ENCODE measurements at places on chromosomes 3 and 15.

DNA sequence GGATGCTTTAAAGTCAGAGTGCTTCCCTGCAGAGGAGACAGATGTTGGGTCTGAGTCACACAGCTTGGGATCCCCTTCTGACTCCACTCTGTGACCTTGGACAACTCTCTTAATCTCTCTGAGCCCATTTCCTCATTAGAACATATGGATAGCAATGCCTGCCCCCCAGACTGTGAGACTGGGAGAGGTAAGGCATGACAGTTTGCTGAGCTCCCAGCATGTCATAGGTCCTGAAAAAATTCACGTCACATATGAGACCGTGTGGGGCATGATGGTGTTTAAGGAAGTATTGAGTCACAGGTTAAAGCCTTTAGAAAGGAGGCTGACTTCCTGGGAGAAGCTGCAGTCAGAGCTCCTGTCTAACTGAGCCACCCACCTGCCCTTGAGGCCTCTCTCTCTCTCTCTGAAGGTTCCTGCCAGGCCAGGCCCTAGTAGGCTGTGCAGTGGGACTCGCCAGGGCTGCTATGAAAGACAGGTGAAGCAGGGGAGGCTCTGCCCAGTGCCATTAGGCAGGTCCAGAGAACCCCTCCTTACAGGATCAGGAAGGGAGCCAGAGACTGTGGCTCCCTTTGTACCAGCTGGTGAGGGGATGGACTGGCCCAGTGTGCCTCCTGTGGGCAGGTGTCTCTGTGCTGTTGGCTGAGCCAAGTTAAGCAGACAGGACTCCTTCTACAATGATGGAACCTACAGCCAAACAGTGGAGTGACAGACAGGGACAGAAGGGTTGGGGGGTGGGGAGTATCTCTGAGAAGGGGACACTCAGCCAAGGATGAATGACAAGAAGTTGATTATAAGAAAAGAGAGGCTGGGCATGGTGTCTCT lies 19.5 kb upstream of the DOCK3 start:
- no peak for DNase-seq

DNA sequence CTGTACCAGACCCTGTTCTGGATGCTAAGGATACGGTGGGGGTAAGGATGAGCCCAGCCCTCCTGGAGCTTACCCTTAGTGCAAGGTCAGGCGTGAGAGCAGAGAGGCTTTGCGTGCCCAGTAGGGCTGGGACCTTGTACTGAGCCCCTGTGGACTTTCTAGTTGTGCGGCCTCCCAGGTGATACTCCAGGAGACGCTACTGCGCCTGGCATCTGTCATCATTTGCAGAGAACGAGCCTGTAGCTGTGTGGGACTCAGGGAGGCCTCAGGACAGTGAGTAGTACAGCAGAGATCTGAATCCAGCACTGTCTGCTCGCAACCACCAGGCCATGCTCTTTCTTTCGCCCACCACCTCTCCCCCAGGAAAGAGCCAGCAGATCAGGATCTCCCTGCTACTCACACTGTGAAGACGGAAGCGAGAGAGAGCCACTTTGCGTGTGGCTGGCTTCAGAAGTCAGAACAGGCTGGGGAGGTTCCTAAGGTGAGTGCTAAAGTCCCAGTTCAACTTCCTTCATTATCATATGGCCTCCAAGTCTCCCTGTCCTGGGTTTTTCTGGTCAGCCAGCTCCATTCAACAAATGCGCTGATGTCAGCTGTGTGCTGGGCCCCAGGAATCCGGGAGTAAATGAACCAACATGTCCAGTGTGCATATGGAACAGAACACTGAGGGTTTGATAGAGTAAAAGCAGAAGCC lies 38.2 kb upstream of the ITGA11 start:
- DNase-seq: no peak

DNA sequence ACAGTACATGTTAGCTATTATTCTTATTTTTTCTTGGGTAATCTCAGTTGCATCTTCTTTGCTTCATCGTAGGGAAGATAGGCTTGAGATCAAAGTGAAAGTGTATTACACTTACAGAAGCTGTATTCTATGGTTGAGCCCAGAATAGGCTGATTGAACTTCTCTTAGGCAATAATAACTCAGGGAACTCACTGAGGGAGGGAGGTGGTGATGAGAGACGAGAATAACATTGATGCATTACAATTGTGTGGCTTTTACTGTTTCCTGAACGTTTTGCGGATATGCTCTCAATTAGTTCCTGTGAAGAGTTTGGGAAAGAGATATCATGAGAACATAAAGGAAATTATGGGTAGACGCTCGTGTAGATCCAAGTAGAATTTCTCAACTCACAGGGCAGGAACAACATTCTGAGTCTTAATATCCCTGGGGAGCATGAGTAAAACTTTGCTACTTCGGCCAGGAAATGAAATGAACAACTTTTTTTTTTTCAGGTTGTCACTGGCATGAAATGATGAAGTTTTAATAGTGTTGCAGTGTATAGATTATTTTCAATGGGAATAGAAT lies 302.2 kb downstream of the TUSC7 start:
- no peak for DNase-seq

- no peak for DNase-seq
Observed at GRCh38 chr3:71478568-71478967, 105.0 kb downstream of the FOXP1 start.

- no peak for DNase-seq
Observed at GRCh38 chr3:161940621-161940965, 444.0 kb downstream of the OTOL1 start.

- no peak for DNase-seq
Observed at GRCh38 chr3:162112719-162113118, 616.1 kb downstream of the OTOL1 start.

DNA sequence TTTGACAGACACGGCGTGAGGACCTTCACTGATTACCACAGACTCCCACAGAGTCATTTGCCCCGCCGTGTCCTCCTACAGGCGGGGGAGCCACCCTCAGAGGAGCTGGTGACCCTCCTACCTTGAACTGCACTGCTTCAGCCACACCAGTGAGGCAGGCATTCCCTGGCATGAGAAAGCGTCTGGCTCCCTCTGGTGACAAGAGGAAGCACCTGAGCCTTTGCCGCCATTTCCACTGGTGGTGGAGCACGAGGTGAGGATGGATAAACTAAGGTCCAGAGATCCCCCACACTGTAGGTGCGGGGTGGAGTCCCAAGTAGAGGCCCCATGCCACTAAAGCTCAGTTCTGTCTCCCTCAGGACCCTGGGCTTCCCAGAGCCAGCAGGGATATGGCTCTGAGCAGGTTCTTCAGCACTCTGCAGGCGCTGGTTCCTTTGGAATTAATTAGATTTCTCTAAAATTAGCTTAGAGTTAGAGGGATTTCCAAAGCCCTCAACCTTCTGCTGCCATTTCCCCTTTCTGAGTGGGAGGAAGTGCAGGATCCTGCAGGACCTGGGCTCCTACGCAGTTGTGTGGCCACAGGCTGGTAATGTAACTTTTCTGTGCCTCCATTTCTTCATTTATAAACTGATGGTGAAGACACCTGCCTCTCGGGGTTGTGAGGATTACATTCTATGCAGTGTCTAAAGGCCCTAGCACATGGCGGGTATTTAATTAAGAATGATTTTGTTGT lies 224.0 kb downstream of the SLCO3A1 start:
- DNase-seq: peak; percentile 65

Data from inflammatory macrophage treated with lipopolysaccharide for 1 hour (primary cell).